8988T (cell line): ENCODE measurements at places on chromosomes 5 and 9.

- no peak for DNase-seq
Measured at GRCh38 chr5:143135832-143136551, 267.5 kb downstream of the NR3C1 start.

- no peak for DNase-seq
Measured at GRCh38 chr5:2557435-2557834, 194.0 kb downstream of the IRX2 start.

DNA sequence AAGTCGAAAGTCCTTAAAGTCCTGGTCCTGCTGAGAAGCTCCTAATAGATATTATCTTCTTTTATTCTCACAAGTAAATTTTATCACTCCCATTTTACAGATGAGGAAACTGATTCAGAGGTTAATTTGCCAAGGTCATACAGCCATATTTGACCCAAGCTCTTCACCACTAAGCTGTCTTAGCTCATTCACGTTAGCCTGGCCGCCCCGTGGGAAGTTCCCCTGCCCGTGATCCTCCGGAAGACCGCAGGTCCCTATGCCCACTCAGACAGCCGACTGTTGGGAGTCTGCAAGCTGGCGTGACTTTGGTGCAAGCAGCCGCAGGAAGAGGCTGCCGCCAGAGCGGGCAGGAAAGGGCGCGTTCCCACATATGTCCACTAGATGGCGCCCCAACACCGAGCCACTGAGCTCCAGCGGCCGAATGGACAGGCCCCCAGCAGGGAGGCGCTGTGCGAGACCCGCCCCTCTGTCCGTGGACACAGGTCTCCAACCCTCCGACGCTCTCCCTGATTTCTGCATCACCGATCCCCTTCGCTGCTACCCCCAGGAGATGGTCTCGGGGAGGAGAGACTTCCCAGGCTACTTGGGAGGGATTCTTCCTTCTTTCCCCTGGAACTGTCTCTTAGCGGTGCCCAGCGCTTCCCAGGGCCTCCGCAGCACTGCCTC, 10.0 kb upstream of the ARAP3 start:
- peak; percentile 72 for DNase-seq

DNA sequence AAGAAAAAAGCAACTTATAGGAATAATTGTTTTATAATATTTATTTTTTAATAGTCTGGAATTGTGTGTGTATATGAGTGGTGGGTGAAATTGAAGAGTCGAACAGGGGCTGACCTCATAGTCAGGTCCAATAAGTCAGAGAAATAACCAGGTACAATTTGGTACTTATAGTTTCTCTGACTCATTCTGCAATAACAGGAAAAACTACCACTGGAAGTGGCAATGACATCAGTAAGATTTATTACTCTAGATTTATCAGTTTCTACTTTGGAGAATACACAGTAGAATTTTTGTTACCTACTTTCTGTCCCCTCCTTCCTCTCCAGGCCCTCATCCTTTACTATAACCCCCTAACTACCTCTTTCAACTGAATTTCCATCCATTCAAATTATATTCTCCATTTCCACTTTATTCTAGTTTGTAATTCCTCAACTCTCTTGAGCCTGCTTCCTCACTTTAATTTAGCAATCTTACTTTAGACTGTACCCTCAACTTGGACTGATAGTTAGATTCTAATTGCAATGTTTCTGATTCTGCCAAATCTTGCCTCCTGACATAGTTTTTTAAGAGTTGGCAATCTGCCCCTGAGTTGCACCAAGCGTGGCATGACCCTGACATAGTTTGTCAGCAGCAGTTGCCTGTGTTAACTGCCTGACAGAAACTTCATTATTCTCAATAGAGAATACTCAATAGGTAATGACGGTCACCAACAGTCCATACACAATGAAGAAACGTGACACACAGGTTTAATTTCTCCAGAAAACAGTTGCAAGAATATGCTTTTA, 475.3 kb upstream of the RIOK2 start:
- no peak for DNase-seq

DNA sequence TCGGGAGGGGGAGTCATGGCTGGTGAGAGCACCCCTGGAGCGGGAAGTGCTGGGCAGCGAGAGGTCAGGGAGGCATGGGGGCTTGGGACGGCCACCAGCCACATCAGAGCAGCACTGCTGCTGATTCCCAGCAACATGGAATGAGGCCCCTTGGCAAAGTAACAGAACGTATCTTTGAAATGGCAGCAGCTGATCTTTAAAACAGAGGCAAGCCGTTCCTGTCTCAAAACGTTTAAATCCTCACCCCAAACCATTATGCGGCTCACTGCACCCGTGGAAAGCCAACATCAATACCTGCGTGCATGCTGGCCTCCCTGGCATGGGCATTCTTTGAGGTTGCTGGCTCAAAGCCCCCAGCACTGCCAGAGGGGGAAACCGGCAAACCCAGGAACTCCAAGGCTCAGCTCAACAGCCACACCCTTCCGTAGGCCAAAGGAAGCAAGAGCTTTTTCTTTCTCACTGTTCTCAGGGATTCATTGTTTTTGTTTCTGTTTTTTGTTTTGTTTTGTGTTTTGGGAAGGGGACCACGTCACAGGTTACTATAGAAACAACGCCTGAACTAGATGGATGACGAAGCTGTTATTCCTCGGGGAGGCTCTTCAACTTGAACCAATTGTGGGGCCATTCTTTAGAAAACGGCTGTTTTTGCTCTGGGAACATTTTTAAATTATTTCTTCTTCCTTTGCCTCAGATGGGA, 28.1 kb upstream of the OBP2B start:
- no peak for DNase-seq

DNA sequence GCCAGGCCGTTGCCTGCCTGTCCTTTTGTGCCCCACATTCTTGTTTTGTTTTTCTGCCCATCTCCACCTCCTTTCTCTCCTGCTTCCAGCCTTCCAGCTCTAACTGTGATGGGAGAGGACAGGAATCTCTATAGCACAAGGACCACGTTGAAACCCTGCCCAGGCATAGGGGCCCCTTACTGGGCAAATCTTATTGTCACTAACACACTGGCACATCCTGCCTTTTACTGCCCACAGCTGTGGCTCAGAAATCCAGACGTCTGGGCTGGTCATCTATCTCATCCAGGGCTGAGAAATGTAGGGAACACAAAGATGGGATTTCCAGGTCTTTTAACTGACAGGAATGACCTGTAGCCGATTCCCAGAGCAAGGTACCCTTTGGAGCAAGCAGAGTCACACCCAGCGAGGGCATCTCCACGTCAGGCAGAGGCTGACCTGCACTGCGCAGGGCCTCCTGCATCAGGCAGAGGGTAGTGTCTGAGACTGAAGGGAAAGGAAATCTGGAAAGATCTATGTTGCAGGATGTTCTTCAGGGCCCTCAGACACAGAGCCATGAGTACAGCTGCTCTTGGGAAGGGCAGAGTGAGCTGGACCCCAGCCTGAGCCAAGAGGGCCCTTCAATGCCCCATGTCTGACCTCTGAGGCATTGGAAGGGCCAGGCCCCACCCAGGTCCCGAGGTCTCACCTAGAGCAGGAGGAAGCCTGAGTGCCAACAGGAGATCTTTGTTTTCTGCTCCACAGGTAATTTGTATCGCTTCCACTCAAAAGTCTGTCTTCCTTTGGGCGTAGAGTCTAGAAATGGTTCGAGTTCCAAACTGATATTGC, 278.8 kb downstream of the FSTL4 start:
- no peak for DNase-seq

DNA sequence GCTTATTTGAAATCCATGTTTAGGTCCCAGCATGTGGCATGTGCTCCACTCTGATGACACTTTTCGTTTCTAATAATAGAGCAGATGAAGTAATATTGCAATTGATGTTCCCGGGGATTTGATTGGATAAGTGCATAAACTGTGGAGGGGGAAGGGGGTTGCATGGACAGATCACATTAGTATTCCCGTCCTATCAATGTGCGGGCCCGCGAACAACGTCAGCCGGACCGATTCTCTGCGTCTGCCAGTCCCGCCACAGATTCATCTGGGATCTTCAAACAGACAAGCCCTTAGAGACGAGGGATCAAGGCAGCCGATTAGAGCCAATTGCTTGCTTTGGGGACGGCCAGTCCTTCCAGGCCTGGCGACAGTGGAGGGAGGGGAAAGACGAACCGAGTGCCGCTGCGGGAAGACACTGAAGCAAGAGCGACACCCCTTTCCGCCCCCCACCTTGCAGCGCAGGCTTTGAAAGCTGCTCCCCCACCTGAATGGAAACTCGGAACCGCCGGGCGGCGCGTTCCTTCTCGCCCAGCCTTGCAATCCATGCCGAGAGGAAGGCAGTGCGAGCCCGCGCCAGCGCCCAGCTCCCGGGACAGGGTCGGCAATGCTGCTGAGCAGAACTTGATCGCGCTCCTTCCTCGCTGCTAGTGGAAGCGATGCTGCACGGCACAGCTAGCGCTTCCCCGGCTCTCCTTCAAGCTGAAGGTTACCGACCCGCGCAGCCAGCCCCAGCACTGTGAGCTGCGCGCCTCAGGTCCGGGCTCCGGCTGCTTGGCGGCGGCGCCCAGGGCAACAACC, at the start of gene RGS7BP:
TSS of gene RGS7BP (plus strand) at position 247 of the 798 bp plus-strand sequence. CDS start 610 bp downstream, outside the sequence.
- no peak for DNase-seq

- no peak for DNase-seq
Measured at GRCh38 chr5:178295589-178295988, 63.0 kb upstream of the PHYKPL start.

DNA sequence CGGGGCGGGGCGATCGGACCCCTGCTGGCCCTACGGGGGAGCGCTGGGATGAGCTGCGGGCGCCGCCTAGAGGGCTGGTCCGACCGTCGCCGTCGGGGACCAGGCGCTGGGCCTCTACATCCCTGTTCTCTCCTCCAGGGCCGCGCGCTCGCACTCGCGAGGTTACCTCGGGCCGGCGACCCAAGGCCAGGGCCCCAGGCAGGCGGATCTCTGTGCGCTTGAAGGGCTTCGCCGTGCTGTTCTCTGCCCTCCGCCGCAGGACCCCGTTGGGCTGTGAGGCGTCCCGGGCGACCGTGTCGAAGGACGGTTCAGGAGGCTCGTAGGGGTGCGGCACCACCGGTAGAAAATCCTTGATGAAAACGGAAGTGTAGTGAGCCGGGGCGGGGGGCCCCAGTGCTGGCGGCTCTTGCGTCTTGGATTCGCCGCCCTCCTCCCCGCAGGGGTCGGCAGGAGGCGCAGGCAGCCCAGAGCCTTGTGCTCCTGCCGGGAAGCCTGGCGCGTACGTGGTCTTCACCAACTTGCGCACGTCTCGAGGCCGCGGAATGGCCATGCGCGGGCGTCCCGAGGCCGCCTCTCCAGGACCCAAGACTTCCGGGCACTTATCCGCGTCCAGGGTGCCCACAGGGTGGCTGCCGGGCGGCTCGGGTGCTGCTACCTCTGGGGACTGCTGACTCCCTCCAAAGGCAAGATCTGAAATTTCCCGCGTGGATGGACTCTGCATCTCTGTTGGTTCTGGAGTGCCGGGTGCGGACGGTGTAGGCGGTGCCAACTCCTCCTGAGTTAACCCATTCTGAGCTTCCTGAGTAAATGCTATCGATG, 2.0 kb downstream of the PROB1 start:
- DNase-seq: peak; percentile 97

GRCh38 chr9:113634596-113635515, 171.3 kb downstream of the RGS3 start:
- no peak for DNase-seq

DNA sequence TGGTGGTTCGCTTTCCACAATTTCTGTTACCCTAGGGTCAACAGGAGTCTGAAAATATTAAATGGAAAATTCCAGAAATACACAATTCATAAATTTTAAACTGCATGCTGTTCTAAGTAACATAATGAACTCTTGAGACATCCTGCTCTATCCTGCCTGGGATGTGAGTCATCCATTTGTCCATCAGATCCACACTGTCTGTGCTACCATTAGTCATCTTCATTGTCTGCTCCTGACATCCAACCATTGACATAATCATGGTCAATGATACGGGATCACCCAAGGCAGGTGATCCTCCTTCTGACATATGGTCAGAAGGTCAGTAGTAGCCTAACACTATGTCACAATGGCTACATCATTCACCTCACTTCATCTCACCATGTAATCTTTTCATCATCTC, 276.7 kb upstream of the KIF2A start:
- DNase-seq: no peak
